ENCODE measurements at places on chromosomes 5 and 9.

DNA sequence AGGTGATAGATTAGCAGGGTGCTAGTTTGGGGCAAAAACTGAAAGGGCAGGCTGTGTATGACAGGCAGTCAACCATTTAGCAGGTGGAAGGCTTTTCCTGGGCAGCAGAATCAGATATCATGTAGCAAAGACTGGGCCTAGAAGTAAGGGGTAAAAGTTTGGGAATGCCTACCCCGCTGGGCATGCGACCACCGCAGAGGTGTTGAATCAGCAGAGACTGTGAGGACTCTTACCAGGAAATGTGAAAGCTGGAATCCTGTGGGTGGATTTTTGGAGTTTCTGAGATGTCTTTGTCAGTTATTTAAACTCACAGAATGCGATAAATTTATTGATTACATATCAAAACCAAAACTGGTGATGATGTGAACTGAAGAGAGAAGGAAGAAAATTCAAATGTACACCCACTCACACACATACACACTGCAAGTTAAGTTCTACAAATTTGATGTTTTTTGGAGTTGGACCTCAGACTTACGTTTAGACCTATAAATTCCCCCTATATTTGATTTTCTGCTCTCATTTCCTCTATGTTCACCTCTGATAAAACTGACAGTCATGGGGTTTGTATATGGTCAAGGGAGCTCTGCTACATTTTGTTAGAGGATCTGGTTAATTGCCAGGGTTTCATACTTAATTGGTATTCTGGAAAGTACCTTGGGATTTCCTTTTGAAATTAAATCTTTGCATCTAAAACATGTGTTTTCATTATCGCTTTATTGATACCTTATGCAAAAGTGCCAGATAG is 333.6 kb downstream of the CSNK1G3 start:
- no peak for DNase-seq

- DNase-seq, result no peak
Measured at GRCh38 chr5:5741418-5741817, 318.9 kb downstream of the ICE1 start.

DNA sequence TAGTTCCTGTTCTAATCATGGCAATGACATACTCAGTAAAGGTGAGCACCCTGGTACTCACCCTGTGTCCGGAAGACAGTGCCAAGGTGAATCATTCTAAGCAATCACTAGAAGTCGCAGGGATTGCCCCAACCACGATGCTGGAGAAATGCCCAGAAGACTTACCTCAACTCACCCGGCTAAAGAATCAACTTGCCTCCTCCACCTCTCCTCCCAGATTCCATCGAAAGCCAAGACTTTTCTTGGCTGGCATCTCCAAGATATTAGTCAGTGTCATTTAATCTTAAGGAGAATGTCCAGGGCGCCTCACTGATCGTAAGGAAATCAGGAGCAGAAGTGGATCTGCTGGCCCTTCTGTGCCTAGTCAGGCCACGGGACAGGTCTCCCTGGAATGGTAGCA is 204.9 kb downstream of the ERCC6L2 start:
- DNase-seq, result no peak

- DNase-seq, result no peak
Measured at GRCh38 chr5:65893749-65894430, 32.5 kb upstream of the ERBIN start.

- no peak for DNase-seq
Measured at GRCh38 chr9:38737246-38737645, 17.3 kb upstream of the FAM240B start.

GRCh38 chr5:3022665-3023064 is 271.2 kb upstream of the IRX2 start:
- no peak for DNase-seq

GRCh38 chr5:113128082-113128481 is 151.5 kb downstream of the DCP2 start:
- DNase-seq, result no peak

DNA sequence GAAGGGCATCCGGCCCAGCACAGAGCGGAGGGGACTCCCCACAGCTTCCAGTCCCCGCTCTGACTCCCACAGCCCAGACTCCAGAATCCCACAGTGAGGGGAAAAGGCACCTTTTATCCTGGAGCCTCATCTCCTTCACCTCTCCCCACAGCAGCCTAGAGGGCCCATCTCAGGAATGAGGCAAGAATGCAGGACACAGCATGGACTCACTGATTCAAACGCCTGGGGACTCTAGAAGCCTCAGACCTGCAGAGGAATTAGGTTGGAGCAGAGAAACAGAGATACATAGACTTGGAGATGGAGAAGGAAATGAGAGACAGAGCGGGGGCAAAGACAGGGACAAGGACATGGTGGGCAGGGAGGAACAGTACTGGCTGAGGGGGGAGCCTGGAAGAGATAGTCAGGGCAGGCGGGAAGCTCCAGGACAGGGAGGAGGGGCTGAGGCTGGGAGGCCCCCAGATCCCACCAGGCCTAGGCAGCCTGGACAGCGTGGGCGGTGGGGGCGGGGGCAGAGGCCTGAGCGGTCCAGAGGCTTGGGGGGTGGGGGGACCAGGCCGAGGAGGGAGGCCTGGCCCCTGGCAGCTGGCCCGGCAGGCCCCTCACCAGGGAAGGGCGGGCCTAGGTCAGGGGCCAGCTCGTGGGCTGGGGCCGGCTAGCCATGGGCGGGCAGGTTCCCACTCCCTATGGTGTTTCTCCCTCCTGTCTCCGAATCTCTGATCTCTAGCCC is 15.8 kb downstream of the CNTFR start:
- DNase-seq, result no peak

- DNase-seq, result no peak
Measured at GRCh38 chr5:167840527-167841130, 450.8 kb upstream of the WWC1 start.

- no peak for DNase-seq
Measured at GRCh38 chr5:159345861-159346260, 15.6 kb upstream of the IL12B start.

DNA sequence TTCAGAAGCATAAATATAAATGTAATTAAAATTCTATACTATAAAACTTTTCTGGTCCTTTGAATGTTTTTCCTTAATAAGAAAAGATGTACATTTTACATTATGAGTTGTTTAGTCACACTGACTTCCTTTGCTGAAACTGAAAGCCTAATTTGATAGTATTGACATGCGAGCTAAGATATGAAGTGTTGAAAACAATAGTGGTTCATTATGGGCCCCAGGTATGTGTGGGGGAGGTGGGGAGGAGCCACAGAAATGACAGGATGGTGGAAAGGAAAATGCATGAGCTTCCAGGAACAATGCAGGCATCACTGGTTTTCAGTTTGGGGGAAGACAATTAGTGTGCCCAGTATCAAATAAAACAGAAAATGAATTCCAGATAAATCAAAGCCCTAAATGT is 35.4 kb upstream of the RLN1 start:
- no peak for DNase-seq

DNA sequence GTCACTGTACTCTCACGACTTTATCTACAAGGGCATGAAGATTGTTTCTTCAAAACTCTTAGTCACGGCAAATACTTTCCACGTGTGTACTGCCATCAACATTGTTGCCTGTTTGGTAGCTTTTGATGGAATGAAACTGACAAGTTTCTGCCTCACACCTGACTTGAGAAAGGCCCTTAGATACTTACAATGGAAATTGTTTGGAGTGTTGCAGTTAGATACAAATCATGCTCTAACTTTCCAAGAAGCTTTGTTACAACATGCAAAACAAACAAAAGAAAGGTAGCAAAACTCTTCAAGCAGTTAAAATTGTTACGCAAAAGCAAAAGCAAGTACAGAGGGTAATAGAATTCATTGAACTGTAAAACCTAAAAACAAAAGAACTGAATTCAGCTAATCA is 91.1 kb upstream of the TLE4 start:
- no peak for DNase-seq

- no peak for DNase-seq
Measured at GRCh38 chr5:138369261-138369660, 16.8 kb downstream of the KDM3B start.

DNA sequence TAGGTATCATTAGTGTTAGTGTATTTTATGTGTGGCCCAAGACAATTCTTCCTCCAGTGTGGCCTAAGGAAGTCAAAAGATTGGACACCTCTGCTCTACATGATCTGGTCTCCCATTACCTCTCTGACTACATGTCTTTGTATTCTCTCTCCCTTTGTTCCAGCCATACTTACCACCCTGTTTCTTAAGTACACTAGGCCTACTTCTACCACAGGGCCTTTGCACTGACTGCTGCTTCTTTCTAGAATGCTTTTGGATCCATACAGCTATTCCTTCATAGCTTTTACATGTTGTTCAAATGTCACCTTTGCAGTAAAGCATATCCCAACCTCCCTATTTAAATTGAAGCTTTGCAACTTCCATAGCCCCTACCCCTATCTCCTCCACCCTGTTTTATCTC is 5.4 kb downstream of the XRCC4 start:
- no peak for DNase-seq

- no peak for DNase-seq
Measured at GRCh38 chr9:92525306-92525705, 10.5 kb downstream of the ECM2 start.

GRCh38 chr9:10876333-10876732 is 263.5 kb upstream of the PTPRD start:
- no peak for DNase-seq

All from NCI-H510A (cell line).